ENCODE measurements at places on chromosomes 12 and 14.

DNA sequence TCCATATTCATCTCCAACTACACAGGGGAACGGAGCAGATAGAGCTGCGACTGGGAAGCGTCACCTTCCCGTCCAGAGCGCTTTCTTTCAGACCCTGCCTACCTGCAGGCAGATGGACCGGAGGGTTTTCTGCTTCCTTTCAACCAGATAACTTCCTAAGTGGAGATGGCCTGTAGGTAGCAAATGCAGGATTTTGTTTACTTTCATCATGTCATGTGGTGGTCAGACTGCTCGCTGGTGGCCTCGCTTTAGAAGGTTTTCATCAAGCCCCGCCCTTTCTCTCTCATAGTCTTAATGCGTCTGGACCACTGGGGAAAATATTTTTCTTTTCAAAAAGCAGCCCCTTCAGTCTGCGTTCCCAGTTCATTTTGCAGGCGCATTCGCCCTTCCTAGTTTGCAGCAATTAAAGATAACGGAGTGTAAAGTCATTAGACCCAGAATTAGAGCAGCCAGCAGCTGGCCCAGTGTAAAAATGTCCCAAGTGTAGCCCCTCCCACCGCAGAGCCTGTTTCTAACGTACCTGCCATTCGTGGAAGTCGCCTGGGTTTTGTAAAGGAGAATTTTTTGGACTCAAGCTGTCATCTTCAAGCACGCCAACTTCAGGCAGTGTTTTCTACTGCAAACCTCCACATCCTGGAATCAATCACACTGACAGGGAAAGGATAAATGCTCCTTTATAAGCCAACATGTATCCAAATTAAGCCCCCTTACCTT is 68.9 kb downstream of the TESC start:
- no peak for DNase-seq

DNA sequence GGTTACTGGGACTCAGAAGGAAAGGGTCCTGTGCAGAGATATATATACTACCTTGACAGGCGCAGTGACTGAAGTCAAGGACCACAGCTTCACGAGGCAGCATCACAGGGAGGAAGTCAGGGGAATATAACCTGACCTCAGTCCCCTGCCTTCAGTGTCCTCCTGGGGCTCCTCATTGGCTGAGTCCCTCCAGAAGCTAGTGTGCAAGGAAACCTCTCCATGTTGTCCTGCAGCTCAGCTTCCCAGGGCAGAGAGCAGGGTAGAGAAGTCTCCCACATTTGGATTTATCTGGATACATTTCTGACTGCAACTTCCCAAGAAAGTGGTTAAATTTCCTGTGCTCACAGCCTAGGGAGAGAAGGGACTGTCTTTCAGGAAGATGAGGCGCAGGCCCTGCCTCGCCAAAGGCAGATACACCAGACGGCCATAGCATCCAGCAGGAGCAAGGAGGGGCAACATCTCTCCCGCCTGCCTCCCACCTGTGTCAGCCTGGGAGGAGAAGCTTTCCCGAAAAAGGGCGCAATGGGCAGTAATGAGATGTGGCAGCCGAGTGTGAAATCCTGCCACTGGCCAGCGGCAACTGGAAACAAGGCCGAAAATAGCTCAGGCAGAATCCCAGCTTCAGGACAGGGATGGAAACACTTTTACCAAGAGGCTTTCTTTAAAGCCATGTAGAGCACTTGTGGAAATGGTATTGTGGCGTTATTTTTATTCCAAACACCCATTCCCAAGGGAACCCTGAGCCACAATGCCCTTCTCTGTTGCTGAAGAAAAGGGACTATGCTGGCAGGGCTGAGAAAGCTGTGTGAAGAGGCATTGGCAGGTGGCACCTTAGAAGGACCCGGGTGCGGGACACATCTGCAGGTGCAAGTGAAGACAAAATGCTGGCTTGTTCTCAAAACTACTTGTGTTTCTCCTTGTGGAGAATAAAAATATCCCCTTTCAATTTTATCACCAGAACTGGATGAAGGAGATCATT is 54.9 kb upstream of the HIF1A start:
- DNase-seq: no peak

- no peak for DNase-seq
Observed at GRCh38 chr12:56004211-56004610, 7.1 kb downstream of the SUOX start.

- DNase-seq: no peak
Observed at GRCh38 chr12:109445191-109445609, 31.9 kb downstream of the KCTD10 start.

DNA sequence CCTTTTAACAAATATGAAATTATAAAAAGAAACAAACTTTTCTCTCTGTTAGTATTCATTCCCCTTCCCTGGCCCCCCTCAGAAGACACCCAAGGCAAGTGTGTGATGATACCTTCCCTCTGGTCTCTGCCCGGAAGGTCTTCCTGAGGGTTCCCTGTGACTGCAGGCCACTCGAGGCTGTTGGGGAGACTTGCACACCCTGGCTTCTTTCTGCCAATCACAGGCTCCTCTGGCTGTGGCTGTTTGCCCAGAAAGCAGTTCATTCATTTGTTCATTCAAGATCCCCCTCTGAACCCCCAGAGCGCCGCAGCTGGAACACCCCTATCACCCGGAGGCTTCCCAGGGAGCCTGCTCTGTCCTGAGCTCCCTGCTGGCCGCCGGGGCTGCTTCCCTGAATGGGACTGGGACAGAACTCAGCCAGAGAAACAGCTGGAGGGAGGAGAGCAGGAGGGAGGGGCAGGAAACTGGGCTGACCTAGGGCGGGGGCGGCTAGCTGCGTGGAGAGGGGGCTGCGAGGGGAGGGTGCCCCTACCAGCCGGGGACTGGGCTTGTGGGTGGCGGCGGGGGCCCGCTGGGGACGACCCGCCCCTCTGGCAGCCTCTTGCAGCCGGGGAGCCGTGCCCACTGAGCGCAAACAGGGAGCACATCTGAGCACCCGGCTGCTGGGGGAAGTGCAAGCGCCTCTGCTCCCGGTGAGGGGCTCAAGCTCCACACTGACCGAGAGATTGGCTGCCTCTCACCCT is at the start of gene CMKLR1:
Gene CMKLR1 (minus strand): TSS at position 397 of the 743 bp plus-strand sequence. CDS start 45,720 bp downstream, outside the sequence.
- DNase-seq: no peak

DNA sequence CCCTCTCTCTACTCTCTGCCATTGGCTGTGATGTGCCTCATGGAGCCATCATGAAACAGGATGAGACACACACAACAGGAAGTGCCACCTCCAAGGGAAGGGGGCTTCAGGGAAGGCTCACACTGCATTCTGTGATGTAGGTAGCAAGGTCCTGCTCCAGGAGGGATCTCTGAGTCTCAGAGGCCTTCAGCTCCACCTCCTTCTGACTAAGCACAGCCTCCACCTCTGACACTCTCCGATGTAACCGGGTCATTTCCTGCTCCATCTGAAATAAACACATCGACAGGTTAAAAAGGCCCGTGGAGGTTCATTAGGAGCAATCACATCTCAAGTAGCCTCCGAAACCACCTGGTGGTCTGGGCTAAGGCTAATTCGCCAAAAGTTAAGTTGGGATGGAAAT is 93.3 kb downstream of the CIT start:
- no peak for DNase-seq

- no peak for DNase-seq
Observed at GRCh38 chr14:22836301-22837113, at the start of gene MMP14. MMP14 (plus strand) TSS chr14:22836585; CDS start chr14:22836818, 233 bp downstream.

- DNase-seq: no peak
Observed at GRCh38 chr12:116303066-116303465, 25.6 kb upstream of the MED13L start.

DNA sequence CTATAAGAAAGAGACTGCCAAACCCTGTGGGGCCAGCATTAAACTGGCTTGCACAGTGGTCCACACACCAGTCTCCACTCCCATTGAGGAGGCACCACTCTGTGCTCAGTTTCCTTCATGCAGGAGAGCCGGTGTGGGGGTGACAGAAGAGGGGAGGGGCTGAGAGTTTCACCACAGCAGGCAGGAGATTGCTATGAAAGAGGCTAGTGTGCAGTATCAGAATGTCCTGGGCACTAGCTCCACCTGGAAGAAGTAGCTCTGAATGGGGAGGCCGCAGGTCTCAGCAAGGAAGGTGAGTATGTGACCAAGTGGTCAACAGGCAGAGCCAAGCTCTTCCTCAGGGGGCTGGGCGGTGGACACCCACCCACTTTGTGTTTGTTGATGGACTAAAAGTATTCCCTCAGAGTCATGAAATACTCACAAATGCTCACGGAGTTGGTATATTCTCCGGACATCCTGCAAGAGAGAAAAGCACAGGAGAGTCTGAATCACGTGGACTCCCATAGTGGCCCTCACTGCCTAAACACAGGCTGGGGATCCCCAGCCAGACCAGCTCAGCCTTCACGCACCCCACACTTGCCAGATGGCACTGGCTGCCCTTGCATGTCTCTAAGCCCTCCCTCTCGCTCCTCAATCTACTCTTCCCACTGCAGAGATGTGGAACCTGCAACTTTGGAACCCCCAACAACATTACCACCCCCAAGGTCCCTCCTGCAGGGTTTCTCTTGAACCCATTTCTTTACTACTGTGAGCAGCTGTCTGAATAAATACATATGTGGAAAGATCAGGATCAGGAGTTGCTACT is 7.8 kb upstream of the KRT72 start:
- no peak for DNase-seq

Data from CD4-positive, alpha-beta T cell treated with Interleukin-15 for 4 hours (primary cell).